ENCODE measurements at places on chromosomes 3 and 15.

- no peak for DNase-seq
These were observed 283.8 kb downstream of the GABRG3 start for GRCh38 chr15:27254801-27255200.

DNA sequence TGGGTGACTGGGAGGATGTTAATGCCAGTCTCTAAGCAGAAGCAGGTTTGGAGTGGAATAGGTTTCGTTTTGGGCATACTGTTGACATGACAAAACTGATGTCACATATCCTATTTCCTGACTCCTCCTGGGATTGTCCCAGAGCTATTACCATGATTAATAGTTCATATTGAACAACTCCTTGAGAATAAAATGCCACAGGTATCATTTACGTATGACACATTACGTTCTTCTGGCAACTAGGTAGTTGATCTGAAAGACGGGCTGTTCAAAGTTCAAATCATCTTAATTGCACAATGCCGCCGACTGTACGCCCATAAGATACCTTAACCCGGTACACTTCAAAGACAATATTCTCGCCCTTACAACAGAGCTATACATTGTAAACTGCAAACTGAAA is 1.4 kb upstream of the RAB5A start:
- DNase-seq = no peak

DNA sequence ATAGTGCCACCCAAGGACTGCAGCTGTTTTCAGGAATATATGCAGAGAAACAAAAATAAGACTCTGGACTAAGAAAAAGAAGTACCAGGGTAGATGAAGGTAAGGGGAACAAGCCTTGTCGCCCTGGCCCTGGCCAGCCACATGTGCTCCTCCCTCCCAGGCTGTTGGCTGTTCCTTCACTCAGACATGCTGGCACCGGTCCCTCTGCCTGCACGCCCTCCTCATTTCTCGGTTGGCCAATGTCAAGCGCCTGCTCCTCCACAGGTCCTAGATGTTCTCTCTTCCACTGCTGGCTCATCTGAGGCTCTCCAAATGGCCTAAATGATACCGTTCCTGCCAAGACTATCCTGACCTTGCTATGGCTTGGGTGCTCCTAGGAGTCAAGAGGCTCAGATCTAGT is 288.4 kb upstream of the LYSMD4 start:
- no peak for DNase-seq

- DNase-seq = no peak
These were observed 13.6 kb upstream of the RPS17 start for GRCh38 chr15:82553846-82554245.

DNA sequence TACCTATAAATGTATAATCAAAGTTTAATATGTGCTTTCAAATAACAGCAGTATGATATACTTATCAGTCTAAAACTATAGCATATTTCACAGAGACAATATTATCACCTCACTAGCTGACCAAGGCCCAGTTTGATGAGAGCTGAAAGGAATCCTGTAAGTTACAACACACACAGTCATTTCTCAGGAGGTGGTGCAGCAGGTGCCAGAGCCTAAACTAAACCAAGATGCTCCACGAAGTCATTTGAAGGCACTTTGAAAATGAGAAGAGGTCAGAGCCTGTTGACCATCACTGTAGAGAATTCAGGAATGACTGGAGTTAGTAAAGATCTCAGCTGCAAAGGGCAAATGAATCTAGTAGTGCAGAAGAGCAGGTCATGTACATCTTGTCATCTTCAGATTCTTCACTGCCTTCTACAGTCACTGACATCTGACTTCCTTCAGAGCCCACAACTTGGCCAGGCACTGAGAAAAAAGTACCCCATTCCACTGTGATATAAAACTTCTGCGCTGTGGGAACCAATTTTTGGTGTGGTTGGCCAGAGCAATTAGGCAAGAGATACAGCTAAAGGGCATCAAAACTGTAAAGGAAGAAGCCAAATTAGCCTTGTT is 7.9 kb downstream of the GBE1 start:
- no peak for DNase-seq

GRCh38 chr3:73405853-73406252 is 218.9 kb downstream of the PDZRN3 start:
- no peak for DNase-seq

DNA sequence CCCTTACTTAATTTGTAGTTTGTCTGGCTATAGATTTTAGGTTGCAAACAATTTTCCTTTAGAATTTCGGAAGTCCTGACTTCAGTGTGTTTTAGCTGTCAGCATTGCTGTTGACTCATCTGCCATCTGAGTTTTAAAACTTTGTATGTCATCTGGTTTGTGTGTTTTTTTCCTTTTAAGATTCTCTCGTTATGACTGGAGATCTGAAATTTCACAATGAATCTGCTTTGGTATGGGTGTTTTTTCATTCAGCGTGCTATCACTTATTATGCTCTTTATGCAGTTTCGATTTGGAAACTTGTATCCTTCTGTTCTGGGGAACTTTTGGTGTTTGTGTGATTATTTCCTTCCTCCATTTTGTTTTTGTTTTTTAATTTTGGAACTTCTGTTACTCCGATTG is 53.7 kb upstream of the ZNF280D start:
- no peak for DNase-seq

- peak; percentile 38 for DNase-seq
These were observed at the start of gene FRMD4B for GRCh38 chr3:69385723-69386555. Gene FRMD4B (minus strand): TSS chr3:69386088. CDS start chr3:69385989, 99 bp downstream.

GRCh38 chr3:2849092-2849491 is 261.1 kb downstream of the IL5RA start:
- DNase-seq = no peak

DNA sequence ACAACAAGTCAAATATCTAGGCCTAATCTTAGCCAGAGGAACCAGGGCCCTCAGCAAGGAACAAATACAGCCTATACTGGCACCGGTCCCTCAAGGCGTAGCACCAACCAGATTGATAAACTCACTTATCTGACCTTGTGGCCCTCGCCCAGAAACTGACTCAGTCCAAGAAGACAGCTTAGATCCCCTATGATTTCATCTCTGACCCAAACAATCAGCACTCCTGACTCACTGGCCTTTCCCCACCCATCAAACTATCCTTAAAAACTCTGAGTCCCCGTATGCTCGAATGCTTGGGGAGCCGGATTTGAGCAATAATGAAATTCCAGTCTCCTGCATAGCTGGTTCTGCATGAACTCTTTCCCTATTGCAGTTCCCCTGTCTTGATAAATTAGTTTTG is 1.6 kb upstream of the SORD start:
- DNase-seq = no peak

GRCh38 chr3:15815696-15816095 is 17.9 kb upstream of the ANKRD28 start:
- no peak for DNase-seq

GRCh38 chr15:45187578-45187893 is 230 bp downstream of the SHF start:
- DNase-seq = no peak

DNA sequence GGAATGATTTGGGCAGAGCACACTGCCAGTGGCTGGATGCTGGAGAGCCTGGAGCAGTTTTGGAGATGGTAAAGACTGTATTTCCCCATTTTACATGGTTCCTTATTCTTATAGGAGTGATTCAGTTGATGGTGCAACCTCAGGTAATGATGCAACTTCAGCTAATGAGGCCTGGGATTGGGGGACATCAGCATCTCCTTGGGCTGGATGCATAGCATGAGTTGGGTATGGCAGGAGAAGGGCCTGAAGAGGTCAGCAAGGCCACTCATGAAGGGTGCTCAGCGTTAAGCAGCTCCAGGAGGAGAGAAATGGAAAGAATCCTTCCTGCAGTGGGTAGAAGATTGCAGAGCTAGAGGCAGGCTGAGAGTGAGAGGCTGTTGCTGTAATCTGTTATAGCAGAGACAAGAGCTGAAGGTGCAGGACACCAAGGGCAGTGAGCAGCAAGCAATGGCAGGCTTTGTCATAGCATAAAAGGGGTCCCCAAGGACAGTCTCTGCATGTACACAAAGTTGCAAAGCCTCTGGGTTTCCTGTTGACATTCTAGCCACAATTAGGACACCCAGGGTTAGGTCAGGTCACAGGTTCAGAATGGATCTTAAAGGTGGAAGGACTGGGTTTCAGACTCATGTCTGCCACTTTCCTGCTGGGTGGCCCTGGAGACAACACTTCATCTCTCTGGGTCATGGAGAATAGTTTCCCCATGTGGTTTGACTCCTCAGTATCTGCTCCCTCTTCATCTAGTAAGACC is 29.5 kb upstream of the SNRK start:
- DNase-seq = no peak

- DNase-seq = no peak
These were observed 80.7 kb upstream of the TBL1XR1 start for GRCh38 chr3:177278016-177278415.

DNA sequence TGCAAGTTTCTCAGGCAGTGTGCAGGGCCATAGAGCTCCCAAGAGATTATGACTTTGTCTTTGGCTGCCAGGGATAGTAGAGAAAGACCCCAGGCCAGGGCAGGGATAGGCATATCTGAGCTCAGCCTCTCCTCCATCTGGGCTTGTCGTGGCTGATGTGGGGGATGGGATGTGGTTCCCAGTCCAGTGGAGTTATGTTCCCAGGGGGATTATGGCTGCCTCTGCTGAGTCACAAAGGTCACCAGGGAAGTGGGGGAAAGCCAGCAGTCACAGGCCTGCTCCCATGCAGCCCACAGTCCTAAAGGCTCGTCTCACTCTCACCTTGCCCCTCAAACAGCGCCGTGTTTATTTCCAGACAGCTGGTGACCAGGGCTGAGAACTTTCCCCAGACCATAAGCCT is 354.9 kb downstream of the SI start:
- DNase-seq = no peak

GRCh38 chr3:49180116-49180515 is 8.7 kb downstream of the KLHDC8B start:
- no peak for DNase-seq

- no peak for DNase-seq
These were observed 107.0 kb upstream of the NSMCE3 start for GRCh38 chr15:29376590-29376989.

DNA sequence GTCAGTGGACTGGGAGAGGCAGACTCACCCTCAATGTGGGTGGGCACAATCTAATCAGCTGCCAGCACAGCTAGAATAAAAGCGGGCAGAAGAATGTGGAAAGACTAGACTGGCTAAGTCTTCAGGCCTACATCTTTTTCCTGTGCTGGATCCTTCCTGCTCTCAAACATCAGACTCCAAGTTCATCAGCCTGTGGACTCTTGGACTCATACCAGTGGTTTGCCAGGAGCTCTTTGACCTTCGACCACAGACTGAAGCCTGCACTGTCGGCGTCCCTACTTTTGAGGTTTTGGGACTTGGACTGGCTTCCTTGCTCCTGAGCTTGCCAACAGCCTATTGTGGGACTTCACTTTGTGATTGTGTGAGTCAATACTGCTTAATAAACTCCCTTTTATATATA is 68.0 kb downstream of the CNTN3 start:
- DNase-seq = no peak

- DNase-seq = no peak
These were observed 364.0 kb downstream of the ZIC1 start for GRCh38 chr3:147773116-147773630.
